ENCODE measurements at places on chromosomes 5 and 9.
A peak's percentile ranks its signal among the peaks of the same experiment; 100 is the strongest.

GRCh38 chr5:33892620-33893137 lies 889 bp upstream of the ADAMTS12 start:
- H3K36me3 ChIP-seq = no peaks in the 10 kb centered on the region
- peak overlapping the region; percentile 75 for H3K4me3 ChIP-seq
- no peak for DNase-seq
- H3K27me3 ChIP-seq = no peaks in the 10 kb centered on the region
- H3K27ac ChIP-seq = peak overlapping the region; percentile 67

DNA sequence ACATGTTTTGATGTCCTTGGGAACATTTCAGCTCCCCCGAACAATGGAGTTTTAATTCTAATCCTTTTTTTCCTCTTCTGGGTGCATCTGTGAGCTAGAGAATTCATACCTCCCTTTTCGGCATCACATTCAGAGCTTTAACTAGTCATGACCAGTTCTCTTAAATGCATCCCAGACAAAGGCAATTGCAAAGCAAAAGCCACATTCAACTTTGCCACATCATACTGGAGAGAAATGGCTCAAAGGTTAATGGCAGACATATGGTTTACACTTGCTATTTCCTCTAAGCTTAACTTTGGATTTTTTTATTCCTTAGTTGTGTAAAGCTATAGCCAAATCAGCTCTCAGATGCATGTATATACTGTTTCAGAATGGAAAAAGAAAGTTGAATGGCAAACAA lies 153.3 kb downstream of the ESM1 start:
- H3K4me3 ChIP-seq = no peak overlapping the region
- no peaks in the 10 kb centered on the region for H3K27me3 ChIP-seq
- no peaks in the 10 kb centered on the region for H3K4me1 ChIP-seq

DNA sequence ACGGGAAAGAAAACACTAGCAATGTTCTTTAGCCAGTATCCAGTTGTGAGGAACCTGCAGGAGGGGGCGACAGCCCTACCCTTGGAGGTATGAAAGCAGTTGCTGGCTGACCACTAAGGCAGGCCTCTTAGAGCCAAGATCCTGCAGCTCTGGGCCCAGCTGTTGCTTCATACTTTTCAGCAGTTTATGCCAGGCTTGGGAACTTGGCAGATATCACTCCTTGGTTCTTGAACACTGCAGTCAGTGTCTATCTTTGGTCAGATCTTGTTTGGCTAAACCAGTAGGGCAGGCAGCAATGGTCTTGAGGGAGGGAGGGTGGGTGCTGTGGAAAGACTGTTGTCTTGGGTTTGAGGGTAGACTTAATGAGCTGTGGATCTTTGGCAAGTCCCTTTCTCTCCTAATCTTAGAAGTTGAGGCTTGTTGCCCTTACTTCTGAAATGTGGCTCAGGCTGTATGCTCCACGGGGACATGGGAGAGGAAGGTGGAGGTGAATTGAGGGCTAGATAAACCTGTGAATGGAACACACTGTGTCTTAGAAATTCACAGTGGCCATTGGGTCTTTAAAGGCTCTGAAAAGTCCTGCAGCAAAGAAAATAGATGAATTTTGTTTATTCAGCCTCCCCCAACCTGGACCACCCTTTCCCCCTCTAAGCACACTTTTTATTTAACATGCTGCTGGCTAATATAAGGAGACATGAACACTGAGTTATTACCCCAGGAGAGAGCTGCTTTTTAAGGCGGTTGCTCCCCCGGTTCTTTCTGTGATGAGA lies 37.5 kb downstream of the ZNF618 start:
- H3K4me1 ChIP-seq = peaks cover 26% of the 10 kb centered on the region
- no peaks in the 10 kb centered on the region for H3K36me3 ChIP-seq

DNA sequence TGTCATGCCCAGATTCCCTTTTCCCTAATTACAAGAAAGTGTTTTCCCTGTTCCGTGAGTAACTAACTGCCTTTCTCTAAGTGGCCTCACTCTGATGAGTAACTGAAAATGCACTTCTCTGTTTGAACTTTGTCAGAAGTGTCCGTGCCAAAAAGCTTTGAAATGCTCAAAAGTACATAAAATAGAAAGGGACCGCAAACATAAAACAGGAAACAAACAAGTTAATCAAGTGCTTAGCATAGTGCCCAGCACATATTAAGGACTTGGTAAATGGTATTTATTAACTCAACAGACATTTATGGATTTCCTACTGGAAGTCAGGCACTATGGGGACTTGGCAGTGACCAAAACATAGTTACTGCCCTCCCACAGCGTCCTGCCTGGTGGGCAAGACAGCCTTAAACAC lies 22.3 kb downstream of the AQP3 start:
- no peak overlapping the region for H3K27ac ChIP-seq
- no peak for DNase-seq
- no peaks in the 10 kb centered on the region for H3K4me1 ChIP-seq
- no peaks in the 10 kb centered on the region for H3K36me3 ChIP-seq
- H3K4me3 ChIP-seq = no peak overlapping the region
- H3K27me3 ChIP-seq = no peaks in the 10 kb centered on the region

DNA sequence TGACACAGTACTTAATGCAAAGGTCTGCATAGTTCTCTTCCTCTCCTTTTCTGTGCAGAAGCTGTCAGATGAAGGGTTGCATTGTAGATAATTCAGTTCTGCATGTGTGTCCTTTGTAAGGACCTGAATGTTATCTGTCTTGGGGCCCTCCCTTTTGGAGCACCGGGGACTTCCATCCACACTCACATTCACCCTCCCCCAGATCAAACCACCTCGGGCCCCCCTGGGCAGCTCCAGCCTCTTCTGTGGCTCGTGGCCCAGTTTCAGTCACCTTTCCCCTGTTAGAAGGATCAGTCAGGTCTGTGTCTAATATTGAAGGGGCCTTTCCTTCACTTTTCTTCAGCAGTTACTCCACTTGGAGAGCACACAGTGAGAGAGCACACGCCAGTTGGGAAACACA lies 11.0 kb downstream of the DMRT1 start:
- H3K27ac ChIP-seq = no peak overlapping the region
- no peaks in the 10 kb centered on the region for H3K4me1 ChIP-seq
- no peak for DNase-seq
- H3K36me3 ChIP-seq = no peaks in the 10 kb centered on the region
- H3K4me3 ChIP-seq = no peak overlapping the region

DNA sequence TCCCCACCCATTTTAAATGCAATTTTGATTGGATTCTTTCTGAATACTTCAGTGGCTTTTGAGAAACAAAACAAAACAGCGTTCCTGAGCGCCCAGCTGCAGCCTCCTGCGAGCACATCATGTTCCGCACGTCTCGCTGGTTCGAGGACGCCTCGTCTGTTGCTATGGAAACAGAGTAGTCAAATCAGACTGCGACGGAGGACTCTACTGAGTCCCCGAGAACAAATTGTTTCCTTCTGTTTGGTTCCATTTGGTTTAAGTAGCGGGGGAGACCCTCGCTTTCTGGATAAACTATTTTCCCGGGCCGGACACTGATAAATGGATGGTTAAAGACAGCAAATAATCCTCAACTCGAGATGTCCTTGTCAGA lies 69.0 kb downstream of the SLC28A3 start:
- H3K27me3 ChIP-seq = no peaks in the 10 kb centered on the region
- no peaks in the 10 kb centered on the region for H3K4me1 ChIP-seq
- peak; percentile 69 for DNase-seq
- no peak overlapping the region for H3K27ac ChIP-seq
- H3K36me3 ChIP-seq = no peaks in the 10 kb centered on the region

- H3K27ac ChIP-seq = no peak overlapping the region
- no peak overlapping the region for H3K4me3 ChIP-seq
- no peaks in the 10 kb centered on the region for H3K4me1 ChIP-seq
- no peak for DNase-seq
These were observed 17.8 kb downstream of the SHC3 start for GRCh38 chr9:89160806-89161205.

DNA sequence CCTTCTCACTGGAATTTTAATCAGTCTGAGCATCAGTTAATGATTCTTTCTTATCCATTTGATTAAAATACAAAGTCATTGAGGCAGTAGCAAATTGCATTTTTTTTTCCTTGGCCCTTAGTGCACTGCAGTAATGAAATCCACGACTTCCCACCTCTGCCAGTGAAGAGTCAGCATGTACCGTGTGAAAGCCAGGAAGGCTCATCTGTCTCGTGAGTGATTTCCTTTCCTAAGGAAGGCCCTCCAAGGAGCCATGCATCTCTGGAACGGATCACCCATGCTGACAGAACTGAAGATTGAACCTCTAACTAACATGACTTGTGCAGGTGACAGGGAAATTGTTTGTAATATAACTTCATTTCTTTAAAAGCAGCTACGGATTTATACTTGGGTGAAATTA lies 51.6 kb downstream of the MED10 start:
- DNase-seq = no peak
- no peaks in the 10 kb centered on the region for H3K36me3 ChIP-seq
- no peak overlapping the region for H3K4me3 ChIP-seq
- H3K27ac ChIP-seq = no peak overlapping the region
- H3K27me3 ChIP-seq = no peaks in the 10 kb centered on the region

DNA sequence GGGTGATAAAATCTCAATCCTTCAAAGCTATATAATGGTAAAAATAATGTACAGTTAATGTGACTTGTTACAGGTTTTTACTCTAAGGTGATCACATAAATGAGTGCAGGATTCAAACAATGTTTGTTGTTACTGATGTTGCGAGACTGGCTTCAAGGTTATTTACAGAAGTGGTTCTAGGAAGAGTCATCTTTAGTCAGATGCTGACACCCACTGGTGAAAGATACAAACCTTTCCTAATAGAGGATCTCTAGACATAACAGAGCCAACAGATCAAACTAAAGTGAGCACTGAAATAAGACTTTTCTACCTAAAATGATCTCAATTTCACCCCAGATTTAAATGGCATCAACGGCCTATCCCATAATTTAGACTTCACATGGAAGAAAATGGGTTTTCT lies 20.2 kb downstream of the ARSB start:
- H3K4me1 ChIP-seq = no peaks in the 10 kb centered on the region
- no peak overlapping the region for H3K27ac ChIP-seq
- DNase-seq = no peak
- H3K27me3 ChIP-seq = no peaks in the 10 kb centered on the region
- H3K4me3 ChIP-seq = no peak overlapping the region
- H3K36me3 ChIP-seq = no peaks in the 10 kb centered on the region

DNA sequence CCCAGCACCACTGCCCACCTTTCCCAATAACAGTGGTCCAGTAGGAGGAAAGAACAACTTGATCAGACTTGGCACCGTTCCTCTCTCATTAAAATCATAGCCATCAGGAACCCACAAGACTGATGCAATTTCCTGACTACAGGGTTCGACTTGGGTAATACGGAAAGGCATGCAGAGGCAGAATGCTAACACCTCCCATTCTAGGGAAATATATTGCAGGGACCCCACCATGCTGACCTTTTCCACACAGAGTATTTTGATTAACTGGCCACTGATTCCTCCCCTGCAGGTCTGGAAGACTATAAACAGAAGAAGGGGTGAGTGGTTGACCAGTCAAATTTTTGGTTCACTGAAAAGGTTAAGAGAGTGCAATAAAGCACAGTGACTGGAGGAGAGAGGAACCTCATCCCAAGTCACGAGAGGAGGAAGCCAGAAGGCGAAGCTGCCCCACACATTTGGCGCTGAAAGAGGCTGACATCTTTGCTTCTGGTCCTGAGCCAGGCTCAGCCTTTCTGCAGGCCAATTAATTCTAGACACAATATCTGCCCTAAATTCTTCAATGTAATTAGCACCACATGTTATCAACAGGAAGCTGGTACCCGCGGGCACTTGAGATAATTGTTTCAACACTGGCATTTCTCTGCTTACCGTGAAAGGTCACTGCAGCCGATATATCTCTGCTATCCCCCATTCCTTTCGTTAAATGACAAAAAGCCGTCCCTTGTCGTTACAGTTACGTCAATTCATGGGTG lies 64.7 kb upstream of the SPOCK1 start:
- no peaks in the 10 kb centered on the region for H3K27me3 ChIP-seq
- peaks cover 3% of the 10 kb centered on the region for H3K4me1 ChIP-seq
- DNase-seq = no peak
- no peaks in the 10 kb centered on the region for H3K36me3 ChIP-seq

- no peak overlapping the region for H3K27ac ChIP-seq
- no peak overlapping the region for H3K4me3 ChIP-seq
- no peaks in the 10 kb centered on the region for H3K4me1 ChIP-seq
- no peaks in the 10 kb centered on the region for H3K27me3 ChIP-seq
- H3K36me3 ChIP-seq = no peaks in the 10 kb centered on the region
- no peak for DNase-seq
These were observed 37.7 kb downstream of the RORB start for GRCh38 chr9:74534841-74535240.

GRCh38 chr9:122991370-122991830 lies 42.1 kb upstream of the GPR21 start:
- no peak for DNase-seq
- peaks cover 20% of the 10 kb centered on the region for H3K36me3 ChIP-seq
- H3K4me1 ChIP-seq = no peaks in the 10 kb centered on the region
- H3K27me3 ChIP-seq = no peaks in the 10 kb centered on the region

All from ascending aorta (tissue), 2 donors.